ENCODE measurements at places on chromosomes 3 and 15.

- no peak for DNase-seq
Observed at GRCh38 chr3:87361956-87362355, 85.6 kb upstream of the POU1F1 start.

DNA sequence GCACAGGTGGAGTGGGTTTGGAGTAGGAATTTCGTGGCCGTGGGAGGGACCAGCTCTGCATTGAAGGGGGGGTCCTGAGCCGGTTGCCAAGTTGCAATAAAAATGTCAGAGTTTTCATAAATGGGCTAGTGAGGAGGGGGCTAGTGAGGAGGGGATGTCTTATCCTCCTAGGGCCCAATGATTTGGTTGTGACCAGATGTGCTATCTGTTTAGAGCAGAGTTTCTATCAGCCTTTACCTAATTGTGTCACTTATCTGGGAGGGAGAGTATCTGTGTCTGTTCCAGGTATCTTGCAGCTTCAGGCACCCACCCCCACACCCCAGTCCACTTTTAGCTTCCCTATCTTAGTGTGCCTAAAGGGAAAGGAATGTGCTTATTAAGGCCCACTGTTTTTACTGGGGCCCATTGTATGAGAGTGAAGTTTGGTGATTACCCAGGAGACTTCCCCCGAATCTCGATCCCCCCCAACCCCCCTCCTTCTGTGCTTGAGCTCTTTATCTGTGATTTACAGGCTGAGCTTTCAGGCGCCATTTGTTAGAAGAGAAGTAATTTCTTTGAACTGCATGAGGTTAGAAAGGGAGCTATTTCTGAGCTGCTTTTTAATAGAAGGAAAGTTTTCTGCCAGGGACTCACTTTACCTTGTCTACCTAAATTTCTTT is 42.6 kb downstream of the PPCDC start:
- no peak for DNase-seq

DNA sequence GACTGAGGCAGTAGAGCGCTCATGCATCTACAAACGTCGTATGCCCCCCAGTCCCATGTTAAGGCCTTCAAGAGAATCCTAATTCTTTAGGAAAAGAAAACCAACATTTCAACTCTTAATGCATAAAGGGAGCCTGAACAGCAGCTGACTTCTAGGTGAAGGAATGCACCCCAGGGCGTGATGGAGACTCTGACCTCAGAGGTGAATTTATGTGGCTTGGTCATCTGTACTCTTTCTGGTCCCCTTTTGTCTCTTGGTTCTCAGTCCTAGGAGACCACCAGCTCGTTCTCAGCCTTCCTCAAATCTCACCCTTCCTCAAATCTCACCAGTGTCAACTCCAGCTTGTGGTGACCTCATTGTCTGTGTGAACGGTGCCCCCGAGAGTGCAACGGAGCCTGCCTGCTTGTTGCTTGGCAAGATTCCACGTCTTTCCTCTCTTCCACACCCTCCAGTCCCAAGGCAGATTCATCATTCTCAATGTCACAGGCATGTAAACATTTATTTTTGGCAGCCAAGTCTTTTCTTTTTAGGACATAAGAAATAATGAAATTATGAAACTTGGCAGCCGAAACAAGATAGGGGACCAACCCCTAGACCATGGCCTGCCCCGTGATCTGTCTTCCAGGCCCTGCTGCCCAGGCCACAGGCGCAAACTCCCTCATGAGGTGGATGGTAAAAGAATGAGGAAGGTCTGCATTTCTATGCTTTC is 166.2 kb downstream of the ADAMTS17 start:
- no peak for DNase-seq

- DNase-seq: no peak
Observed at GRCh38 chr15:35852818-35853624, 307.1 kb upstream of the DPH6 start.

GRCh38 chr3:119324899-119325298 is 30.7 kb downstream of the ARHGAP31 start:
- no peak for DNase-seq

GRCh38 chr3:79081335-79081734 is 686.5 kb downstream of the ROBO1 start:
- no peak for DNase-seq

DNA sequence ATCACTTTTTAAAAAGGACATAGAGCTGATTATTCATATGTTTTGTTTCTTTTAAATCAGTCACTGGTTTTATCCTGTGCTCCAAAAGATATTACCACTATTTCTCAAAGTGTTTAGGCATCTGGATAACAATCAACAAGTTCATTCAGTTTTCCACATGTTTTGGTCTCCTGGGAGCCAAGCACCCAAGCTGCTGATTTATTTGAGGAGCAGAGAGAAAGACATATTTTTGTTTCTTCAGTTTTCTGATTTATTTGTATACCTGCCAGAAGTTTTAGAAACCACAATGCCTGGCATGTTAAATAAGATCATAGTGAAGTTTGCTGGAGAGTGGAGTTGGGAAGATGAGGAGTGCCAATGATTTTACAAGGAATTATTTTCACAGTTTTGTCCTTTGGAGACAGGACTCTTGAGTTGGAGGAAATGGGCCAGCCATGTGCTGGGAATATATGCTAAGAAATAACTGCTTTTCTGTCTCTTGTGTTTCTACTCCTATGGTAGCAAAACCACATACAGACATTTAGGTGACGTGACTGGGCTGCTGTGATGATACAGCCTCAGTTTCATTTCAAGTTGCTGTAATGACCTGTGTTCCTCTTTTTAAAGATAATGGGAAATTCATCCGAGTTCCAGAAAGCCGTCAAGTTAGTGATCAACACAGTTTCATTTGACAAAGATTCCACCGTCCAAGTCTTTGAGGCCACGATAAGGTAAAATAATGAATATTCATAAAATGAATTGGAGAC is 11.7 kb downstream of the EDEM1 start:
- DNase-seq: peak; percentile 90

DNA sequence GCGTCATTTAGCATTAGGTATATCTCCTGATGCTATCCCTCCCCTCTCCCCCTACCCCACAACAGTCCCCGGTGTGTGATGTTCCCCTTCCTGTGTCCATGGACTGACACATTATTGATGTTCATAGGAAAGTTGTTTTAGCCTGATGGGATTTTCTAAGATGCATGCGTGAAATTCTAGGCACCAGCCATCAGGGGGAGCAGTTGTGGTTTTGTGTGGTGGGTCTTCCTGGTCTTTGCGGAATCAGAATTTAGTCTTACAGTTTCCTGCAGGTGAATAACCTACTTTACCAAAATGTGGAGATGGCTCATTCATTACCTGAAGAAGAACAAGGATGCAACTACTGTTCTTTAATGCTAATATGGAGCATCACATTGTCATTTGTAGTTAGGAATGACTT is 455.0 kb upstream of the THBS1 start:
- peak; percentile 55 for DNase-seq

GRCh38 chr3:187922704-187923416 is 177.6 kb upstream of the BCL6 start:
- no peak for DNase-seq

GRCh38 chr15:31974855-31975829 is 55.2 kb upstream of the CHRNA7 start:
- peak; percentile 58 for DNase-seq

GRCh38 chr3:99981138-99981537 is 133.2 kb downstream of the FILIP1L start:
- no peak for DNase-seq

DNA sequence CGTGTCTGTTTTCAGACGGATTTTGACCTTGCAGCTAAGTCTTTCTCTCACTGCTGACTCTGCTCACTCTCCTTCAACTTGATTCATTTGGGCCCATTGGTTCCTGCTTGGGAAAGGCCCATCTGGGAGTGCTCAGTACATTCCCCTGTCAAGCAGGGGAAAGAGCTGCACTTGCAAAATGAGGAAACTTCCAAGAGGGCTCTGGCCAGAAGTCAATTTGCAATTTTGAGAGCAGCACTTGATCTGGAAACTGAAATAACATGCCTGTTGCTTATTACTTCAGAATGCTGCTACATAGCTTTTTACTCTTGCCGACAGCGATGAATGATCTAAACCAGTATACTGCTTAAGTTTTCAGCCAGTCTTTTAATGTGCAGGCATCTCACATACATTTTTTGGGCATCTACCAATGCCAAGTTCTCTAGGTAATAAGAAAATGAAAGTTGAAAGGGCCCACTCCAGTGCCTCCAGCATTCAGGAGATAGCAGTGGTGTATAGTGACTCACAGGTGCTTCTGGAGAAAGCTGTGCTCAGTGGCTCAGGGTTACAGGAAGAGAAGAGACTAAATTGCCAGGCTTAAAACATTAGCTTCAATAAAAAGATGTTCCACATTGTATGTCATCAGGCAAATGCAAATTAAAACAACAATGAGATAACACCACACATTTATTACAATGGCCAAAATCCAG is 70.1 kb upstream of the RORA start:
- DNase-seq: no peak

DNA sequence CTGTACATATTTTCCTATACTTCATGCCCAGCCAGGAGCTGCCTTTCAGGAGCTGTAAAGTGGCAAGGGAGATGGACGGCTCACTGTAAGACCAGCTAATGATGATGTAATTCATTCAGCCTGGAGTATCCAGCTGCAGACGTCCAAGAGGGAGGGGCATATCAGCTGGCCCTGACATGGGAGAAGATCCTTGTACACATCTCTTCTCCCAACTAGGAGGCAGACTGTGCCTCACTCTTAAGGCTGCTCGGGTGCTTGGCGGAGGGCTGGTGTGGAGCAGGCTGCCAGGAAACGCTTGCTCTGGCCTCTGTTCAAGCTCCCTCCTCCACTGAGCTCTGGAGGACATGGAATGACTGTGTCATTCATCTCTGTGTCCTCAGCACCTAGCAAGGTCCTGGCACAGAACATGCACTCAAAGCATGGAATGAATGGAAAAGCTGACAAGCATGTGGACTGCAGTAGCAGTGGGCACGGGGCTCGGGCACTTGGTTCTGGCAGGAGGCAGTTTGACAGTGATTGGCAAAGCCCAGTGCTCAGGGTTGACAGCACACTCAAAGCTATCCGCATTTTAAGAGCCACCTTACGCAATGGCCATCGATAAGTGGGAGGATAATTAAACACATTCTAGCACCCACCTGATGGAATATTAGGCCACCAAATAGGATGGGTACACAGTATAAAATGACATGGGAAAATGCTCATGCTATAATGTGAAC is 72.4 kb downstream of the TBC1D2B start:
- no peak for DNase-seq

DNA sequence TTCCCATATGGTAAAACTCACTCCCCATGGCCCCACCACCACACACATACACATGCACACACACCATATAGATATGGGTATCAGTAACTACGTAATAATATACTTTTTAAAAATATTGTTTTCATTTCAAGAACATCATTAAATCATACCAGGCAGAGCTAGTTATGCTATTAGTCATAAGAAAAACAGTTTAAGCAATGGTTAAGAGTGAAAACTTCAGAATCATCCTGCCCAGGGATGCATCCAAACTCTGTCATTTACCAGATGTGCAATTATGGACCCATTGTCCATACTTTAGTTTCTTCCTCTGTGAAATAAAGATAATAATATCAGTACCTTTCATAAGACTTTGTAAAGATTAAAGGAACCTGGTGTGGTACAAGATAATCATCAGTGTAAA is 608.3 kb downstream of the RBMS3 start:
- DNase-seq: no peak

DNA sequence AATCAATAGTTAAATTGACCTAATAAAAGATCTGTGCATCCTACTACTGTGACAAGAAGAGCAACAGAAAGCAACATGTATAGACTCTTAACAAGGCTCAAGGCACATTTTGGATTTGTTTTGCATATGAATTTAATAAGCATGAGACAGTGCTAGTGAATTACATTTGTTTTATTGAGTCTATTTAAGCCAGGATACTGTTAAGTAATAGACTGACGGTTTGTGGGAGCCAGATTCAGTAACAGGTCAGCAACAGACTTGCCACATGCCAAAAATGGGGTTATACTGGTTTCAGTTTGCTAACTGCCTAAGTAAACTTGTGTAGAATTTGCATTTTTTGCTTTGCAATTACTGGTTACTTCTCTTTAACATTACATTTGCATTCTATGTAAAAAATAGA is 54.0 kb downstream of the MBNL1 start:
- DNase-seq: peak; percentile 59

- DNase-seq: no peak
Observed at GRCh38 chr3:494190-494589, 297.6 kb downstream of the CHL1 start.

DNA sequence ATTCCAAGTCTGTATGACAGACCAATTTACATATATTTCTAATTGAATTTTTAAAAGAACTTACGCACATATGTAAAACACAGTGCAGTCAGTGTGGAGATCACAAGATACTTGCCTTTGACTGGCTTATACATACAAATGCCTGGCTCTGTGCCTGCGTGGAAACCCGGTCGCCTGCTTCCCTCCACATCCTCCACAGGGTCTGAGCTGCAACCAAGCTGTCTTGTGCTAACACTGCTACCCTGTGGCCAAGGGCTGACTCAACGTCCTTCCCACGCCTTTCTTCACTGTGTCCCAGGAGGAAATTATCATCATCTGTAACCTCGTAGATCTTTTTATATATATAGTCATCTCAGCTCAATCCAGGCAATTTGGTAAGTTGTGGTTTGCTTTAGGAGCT is 117.0 kb downstream of the WNT7A start:
- no peak for DNase-seq

GRCh38 chr15:55218056-55218455 is 21.3 kb upstream of the RSL24D1 start:
- no peak for DNase-seq

DNA sequence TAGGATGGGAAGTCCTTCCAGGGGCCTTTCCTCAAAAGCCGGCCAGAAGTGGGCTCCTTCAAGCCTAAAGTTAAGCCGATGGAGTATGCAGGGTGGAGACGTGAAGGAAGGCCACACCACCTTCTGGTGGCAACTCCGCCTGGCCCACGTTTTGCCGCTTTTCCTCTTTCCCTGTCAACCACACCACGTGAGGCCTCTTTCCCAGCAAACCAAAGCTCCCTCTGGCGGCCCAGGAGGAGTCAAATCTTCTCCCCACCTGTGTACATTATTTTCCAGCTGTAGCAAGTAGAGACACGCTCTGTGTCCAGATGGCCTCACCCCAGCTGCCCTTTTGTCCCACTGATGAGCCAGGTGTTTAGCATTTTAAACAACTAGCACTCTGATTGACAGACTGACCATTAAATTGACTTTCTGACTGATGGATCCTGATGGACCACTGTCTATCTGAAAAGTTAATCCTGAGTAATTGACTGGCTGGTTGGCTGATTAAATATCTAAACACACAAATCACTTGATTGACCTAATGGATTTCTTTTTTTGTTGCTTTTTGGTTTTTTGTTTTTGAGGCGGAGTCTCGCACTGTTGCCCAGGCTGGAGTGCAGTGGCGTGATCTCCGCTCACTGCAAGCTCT is 59.6 kb upstream of the ZBTB38 start:
- peak; percentile 76 for DNase-seq
